ENCODE measurements at places on chromosomes 12 and 14.

DNA sequence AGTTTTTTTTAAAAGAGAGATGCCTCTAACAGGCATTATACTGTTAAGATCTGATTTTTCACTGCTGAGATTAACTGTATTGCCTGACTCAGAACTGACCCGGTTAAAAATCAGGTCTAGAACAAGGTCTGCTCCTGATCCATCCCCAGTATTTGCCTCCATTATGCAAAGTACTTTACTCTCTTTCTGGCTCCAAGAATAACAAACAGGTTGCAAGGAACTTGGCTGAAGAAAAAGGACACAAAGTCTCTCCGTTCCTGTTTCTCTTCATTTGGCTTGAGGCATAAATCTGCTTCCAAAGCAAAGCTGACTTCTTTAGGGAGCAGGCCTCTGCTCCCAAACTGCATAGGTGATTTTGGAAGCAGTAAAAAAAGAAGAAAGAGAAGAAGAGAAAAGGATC lies 199.3 kb upstream of the PDZRN4 start:
- no peak for DNase-seq

GRCh38 chr12:95545303-95545702 lies 6.0 kb downstream of the USP44 start:
- no peak for DNase-seq

- DNase-seq, result peak; percentile 76
Measured at GRCh38 chr12:54032627-54033100, at the start of gene HOXC5. Gene HOXC5 (plus strand): TSS chr12:54033050. CDS start chr12:54033123, 73 bp downstream.

DNA sequence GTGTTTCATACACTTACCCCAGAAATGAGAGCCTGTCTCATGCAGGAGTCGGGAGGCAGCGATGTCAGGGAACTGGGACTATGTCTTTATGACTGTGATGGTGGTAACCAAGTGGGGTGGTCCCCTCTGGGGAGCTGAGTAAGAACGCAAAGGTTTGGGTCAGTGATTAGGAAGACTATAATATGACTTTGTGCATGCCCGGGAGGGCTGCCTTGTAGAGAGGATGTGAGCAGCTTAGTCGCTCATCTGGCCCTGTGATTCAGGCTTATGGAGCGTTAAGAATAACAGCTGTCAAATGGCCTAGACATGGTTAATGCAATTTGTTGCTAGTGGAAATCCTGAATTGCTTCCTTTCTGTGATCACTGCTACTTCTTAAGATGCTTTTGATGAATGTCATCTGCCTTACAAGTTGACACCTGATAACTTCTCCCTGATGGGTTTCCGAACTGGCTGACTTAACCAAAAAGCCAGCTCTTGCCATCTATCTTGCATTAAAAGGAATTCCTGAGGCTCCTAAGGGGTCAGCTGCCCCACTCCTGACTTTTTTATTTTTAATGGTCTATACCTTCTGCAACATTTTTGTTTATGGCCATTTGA lies 35.4 kb upstream of the AACS start:
- DNase-seq, result no peak

DNA sequence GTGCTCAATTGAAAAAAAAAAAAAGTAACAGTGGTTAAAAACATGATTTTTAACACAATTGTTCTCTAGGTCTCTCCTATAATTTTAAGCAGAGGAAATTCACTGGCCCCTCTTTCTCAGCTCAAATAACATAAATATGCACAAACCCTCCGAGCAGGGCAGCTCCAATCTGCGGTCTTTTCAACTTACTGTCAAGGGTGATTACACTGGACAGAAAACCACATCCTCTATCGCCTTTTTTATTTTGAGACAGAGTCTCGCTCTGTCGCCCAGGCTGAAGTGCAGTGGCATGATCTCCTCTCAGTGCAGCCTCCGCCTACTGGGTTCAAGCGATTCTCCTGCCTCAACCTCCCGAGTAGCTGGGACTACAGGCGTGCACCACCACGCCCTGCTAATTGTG lies 16.5 kb upstream of the GABARAPL1 start:
- no peak for DNase-seq

- DNase-seq, result no peak
Measured at GRCh38 chr12:6450869-6451347, 934 bp upstream of the TAPBPL start.

DNA sequence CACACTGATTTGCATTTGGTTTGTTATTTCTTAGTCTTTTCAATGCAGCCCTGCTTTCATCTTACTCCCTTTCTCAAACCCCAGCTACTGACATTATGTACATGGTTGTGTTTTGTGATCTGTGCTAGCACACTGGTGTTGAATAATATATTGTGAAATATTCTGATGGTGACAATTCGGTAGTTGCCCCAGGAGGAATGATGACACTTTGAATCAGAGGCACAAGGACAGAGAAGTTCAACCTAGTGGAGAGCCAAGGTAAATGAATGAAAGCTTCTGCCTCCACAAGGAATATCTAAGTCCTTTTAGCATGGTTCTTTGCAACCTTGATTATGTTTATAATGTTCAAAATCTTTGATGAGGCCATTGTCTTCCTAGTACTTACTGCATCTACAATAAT lies 159.9 kb downstream of the PDE3A start:
- no peak for DNase-seq

GRCh38 chr14:94964181-94964580 lies 193.1 kb downstream of the DICER1 start:
- DNase-seq, result no peak

GRCh38 chr14:36258241-36258640 lies 62.2 kb downstream of the MBIP start:
- no peak for DNase-seq

DNA sequence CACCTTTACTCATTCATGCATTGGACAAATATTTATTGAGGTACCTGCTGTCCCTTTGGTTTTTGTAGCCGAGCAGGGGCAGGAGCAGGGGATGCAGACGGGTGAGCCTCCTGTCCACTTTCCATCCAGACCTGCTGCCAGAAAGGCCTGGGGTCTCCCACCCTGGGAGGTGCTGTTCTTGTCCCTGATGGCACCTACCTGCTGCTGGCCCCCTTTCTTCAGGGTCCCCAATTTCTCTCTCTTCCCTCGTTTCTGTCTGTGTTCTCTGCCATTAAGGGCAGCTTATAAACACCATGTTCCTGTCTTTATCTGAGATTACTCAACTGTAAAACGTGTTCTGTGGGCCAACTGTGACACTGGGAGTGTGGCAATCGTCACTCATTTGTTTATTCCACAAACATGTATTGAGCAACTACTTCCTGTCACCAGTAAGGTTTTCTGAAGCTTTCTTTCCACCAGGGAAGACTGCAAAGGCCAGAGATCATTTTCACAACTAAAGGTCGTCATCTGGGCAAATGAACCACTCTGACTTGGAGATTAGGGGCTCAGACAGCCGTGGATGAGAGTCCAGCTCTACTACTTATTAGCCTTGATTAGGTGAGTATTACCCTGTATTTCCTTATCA lies at the start of gene HAL:
TSS of gene HAL (minus strand) at position 311 of the 625 bp plus-strand sequence. CDS start 434 bp downstream, outside the sequence.
- DNase-seq, result no peak
